Astrocyte of the cerebellum (primary cell): ENCODE measurements at places on chromosomes 7 and 10.

- DNase-seq = no peak
These were observed 159.4 kb downstream of the ANLN start for GRCh38 chr7:36549029-36549428.

DNA sequence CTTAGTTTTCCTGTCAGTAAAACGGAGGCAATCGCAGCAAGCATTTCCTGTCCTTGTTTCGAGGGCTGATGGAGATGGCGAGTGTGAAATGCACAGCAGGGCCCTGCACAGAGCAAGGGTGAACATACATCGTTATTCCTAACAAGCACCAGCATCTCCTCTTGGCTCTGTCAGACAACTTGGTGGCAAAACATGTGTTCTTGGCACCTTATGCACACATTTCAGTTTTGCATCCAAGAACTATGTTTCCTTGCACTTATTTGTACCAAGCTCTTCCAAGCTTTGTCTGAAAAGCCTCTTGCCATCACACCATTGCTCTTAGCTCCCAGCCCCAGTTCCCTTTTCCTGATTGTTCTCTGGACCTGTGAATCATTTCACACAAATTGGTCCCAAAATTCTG is 132.9 kb upstream of the GRB10 start:
- no peak for DNase-seq

- no peak for DNase-seq
These were observed 106.2 kb upstream of the GPR141 start for GRCh38 chr7:37577412-37577811.

- no peak for DNase-seq
These were observed 170.1 kb downstream of the ADRA2A start for GRCh38 chr10:111246814-111247452.

DNA sequence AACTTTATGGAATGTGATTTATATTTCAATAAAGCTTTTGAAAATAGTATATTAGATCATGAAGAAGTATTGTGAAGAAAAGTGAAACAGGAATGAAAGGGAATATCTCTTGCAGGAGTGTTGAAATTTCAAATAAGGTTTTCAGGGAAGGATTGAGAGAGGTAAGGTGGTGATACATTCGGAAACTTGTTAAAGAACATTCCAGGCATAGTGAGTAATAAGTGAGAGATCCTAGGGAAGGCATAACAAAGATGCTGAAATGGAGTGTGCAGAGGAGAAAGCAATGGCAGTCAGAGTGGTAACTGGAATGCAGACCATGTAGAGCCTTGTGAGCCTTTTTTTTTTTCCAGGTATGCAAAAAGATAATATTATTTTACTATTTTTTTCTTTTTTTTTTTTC is 4.1 kb downstream of the OR9A4 start:
- no peak for DNase-seq

- DNase-seq = no peak
These were observed 2.6 kb downstream of the PPIF start for GRCh38 chr10:79349766-79350406.

DNA sequence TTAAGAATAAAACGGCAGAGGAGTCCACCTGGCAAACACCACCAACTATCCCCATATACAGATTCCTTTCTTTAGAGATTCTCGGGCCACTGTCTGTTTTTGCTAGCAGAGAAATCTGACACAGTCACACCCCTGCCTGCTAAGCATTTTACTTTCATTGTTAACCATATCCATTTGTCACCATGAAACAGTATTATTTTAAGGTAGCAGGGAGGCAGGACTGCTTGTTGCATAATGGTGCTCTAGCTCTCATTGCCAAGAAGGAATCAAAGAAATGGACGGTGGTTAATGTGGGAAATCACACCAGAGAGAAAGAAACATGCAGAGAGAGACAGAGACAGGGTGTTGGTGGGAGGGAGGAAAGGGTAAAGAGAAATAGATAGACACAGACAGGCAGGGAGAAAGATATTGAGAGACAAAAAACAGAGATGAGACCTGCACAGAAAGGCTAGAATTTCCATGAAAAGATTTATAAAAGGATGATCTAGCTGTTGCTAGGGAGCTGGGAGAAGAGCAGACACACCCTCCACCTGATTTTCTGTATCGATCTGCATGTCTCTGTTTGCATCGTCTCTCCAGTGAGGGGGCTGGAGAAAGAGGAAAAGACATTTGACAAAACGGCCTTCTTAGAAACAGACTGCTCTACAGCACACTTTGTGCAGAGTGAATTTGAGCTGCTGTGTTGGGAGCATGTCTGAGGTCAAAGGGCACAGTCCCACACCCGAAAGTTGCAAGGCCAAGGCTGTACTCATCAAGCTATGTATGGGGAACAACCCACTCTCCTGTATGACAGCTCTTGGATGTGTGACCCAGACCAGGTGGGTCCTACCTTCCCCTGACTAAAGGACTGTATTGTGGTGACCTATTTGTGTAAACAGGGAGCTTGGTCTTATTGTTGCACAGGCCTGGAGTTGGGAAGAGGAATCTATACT is 303.1 kb downstream of the FZD1 start:
- DNase-seq = no peak

GRCh38 chr7:17013204-17013603 is 131.4 kb upstream of the AGR3 start:
- no peak for DNase-seq

DNA sequence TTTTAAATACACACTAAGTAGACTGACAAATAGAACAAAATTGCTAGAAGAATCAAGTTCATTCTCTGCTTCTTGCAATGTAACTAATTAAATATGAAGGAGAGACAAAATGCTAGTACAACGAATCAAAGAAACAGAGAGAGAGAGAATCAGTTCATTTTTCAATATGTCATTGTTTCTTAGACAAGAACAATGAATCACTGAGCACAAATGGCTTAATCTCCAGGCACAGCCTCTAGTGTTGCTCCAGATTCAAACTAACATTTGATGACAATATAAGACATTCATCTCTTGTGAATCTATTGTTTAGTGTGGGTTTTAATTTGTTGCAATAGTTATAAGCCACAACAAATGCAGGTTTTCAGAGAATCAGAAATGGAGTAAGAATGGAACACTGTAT is 357.4 kb upstream of the TMEM229A start:
- DNase-seq = no peak

DNA sequence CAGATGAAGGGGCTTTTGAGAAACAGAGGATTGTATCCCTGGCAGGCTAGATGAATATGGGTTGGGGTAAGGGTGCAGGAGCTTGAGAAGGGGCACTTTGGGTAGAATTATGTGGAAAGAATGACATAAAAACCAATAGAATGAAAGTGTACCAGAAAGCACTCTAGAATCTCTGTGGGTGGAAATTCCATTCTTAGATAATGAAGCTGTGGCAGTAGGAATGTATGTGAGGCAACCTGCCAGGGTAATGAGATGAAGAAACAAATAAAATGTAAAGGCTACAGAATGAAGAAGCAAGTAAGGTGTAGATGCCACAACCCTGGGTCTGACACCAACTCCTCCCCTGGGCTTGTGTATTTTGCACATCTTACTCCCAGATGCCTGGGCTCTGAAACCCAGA is 16.8 kb downstream of the NOBOX start:
- peak; percentile 70 for DNase-seq

DNA sequence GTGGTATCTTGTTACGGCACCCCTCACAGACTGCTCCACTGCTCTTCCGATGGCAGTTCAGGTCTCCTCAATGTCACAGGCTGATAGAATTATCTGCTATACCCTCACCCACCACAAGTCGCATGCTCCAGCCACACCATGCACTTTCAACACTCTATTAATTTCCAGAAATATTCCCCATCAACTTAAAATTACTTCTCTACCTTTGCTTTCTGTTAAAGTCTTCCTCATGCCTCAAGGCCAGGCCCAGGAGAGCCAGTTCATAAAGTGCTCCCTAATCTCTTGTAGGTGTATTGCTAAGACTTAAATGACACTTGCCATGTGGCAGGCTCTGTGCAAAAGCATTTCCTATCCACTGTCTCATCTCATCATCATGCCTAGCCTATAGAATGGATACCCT is 105.9 kb upstream of the ARID5B start:
- DNase-seq = no peak

- DNase-seq = no peak
These were observed 160.2 kb downstream of the DKK1 start for GRCh38 chr10:52474265-52474664.

DNA sequence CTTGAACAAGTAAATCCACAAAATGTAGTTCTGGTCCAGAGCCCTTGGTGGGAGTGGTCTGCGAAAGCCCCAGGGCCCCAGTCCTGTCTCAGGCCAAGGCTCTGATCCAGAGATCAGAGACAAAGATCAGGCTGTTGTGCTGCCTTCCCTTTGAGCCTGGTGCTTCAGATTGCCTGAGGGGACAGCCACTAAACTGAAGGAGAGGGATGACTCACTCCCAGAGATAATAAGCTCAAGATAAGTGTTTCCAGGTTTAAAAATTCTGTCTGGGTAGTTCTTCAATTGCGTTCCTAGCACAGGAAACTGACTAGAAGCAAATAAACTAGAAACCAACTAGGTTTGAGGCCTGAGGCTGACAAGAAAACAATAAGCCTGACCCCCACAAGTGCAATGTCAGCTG is 190.2 kb downstream of the RAMP3 start:
- DNase-seq = no peak

- no peak for DNase-seq
These were observed 30.6 kb upstream of the HNRNPH3 start for GRCh38 chr10:68301301-68301700.

DNA sequence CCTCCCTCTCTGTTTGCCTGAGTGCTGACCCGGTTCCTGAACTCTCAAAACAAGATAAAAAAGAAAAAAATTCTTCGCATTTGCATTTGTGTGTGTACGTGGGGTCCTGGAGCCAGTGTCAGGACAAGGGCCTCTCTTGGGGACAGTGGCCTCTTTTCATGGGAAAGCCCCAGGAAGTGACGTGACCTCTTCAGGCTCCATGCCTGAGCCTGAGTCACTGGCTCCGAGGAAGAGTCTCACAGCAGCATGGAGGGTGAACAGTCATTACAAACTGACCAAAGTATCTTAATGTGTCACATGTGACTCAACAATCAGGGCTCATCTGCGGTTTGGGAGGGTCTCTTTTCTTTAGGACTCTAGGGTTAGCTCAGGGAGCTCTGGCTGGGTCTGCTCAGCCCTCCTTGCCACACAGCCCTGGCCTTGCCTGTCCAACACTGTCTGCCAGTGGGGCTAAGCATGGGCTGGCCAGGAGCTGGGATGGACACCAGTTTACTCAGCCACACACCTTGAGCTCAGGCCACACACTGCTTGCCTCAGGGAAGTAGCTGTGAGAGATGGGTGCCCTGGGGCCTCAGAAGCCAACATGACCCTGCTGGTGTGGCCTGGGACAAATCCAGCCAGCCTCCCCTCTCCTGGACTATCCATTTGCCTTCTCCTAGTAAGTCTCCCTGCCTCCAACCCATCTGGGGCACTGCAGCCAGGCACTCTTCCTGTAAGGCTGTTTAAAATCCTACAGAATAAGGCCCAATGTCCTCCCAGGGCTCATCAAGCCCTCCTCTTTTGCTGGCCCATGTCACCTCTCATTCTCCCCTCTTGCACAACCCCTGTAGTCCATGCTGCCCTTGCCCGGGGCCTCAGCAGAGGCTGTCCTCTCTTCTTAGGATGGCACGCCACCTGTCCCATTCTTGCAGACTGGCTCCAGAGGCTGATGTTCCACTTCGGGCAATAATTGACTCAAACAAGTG is 10.5 kb downstream of the TMEM273 start:
- peak; percentile 24 for DNase-seq

- DNase-seq = no peak
These were observed 62.7 kb downstream of the ARID5B start for GRCh38 chr10:61964059-61964709.

GRCh38 chr7:92708111-92709042 is 118.2 kb upstream of the FAM133B start:
- DNase-seq = no peak

DNA sequence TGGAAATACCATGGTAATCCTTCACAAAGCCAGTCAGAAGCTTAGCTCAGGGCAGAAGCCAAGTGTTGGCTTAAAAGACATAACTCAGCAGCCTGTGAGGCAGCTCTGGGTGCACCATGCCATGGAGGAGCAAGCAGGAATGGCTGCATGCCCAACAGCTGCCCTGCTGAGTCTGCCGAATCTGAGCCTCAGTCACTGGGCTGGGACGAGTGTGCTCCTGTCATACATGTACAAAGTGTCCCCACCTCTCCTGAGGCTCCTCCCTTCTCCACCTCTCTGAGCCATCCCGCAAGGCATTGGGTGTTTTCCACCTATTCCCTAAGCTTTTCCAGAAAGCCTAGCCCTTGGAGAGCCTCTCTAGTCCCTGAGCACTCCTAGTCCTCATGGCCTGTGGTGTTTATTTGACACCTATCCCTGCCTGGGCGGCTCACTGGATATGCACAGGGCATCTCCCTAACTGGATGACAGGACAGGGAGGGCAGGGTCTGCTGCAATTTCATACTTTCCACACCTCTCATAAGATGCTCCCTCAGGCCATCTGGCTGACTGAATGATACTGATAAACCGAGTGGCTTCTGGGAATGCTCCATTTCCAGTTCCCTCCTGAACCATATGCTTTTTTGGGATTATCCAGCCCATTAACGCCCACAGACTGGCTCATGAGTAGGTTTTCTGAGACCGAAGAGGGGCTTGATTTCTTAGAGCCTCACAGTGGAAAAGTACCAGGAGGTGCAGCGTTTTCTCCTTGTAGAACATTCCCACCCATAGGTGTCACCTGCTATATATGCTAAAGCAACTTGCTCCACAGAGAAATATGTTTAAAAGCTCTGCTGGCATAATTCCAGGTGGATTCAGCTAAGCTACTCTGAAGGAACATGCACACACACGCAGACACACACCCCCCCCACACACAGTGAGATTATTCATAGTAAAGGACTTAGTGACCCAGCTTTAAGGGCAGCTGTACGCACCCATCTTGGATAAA is 199.3 kb downstream of the SNX10 start:
- DNase-seq = no peak

GRCh38 chr7:38561166-38561565 is 70.0 kb downstream of the AMPH start:
- no peak for DNase-seq

GRCh38 chr7:106887421-106887820 is 22.3 kb downstream of the PIK3CG start:
- no peak for DNase-seq

DNA sequence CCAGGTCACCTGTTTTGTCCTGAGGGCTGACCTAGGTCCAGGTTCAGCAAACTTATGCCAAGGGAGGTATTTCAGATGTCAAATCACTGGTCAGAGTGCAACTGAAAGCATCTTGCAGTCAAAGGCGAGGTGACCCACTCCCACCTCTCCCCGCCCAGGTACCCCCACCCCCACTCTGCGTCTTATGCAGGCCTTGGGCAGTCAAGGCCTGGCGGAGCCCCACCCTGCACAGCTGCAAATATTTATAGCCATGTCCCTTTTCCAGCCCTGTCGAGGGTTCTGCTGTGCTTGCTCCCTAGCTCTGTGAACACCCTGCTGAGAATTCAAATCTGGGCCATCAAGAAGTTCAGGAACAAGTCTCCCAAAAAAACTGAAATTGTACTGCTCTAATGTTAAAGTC is 40.6 kb upstream of the BMPR1A start:
- DNase-seq = no peak

DNA sequence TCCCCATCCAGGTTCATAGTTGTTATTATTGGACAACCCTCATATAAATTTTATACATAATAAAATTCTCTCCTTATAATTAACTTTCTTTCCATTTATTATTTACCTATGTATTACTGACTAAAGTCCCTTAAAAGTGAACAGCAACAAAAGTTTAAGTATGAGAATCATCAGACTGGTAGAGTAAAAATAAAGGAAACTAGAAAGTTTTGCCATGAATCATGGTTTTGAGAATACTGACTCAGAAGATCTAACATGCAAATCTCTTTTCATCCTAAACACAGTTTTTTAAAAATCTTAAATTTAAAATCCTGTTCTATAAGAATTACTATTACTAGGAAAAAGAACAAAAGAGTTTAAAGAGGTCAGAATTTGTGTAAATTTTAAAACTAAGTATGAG is 32.1 kb downstream of the HERC4 start:
- DNase-seq = no peak
